Astrocyte of the spinal cord (primary cell): ENCODE measurements at places on chromosomes 6 and 20.
A peak's percentile ranks its signal among the peaks of the same experiment; 100 is the strongest.

GRCh38 chr6:84500726-84501125, 263.7 kb downstream of the TBX18 start:
- no peak for DNase-seq

DNA sequence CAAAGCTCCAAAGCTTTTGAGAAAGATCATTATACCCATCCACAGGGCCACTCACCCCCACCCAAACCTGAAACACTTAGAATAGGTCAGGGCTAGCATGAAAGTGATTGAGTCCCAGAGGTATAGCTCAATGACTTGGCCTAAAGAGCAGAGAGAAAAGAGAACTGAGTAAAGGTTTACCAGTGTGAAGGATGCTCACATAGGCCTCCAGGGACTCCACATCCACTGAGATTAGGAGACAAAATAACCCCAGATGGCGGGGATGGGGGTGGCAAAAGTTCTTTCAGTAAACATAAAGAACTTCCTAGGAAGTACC, 12.2 kb downstream of the SAYSD1 start:
- no peak for DNase-seq

GRCh38 chr6:56348578-56348977, 101.2 kb upstream of the COL21A1 start:
- no peak for DNase-seq

DNA sequence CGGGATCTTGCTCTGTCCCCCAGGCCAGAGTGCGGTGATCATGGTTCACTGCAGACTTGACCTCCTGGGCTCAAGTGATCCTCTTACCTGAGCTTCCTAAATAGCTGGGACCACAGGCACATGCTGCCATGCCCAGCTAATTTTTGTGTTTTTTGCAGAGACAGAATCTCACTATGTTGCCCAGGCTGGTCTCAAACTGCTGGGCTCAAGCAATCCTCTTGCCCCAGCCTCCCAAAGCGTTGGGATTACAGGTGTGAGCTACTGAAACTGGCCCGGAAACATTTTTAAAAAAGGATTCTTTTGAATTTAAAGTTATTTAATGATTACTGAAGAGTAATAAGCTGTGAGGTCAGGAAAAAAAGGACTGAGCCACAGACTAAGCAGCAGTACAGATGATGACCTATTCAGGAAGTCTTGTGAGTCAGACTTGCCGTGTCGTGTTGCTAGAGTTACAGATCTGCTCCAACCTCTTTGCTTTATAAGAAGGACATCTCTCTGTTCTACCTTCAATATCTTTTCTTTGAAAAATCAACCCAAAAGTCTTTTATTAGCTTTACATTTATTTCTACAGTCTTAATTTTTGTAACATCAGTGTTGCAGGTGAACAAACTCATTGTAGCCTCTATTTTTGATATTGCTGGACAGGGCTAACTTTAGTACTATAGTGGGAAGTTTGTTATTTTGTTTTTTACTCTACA, 108.7 kb downstream of the NCOA3 start:
- DNase-seq, result peak; percentile 88

GRCh38 chr6:160978141-160978901, 13.2 kb upstream of the MAP3K4 start:
- DNase-seq, result peak; percentile 44

DNA sequence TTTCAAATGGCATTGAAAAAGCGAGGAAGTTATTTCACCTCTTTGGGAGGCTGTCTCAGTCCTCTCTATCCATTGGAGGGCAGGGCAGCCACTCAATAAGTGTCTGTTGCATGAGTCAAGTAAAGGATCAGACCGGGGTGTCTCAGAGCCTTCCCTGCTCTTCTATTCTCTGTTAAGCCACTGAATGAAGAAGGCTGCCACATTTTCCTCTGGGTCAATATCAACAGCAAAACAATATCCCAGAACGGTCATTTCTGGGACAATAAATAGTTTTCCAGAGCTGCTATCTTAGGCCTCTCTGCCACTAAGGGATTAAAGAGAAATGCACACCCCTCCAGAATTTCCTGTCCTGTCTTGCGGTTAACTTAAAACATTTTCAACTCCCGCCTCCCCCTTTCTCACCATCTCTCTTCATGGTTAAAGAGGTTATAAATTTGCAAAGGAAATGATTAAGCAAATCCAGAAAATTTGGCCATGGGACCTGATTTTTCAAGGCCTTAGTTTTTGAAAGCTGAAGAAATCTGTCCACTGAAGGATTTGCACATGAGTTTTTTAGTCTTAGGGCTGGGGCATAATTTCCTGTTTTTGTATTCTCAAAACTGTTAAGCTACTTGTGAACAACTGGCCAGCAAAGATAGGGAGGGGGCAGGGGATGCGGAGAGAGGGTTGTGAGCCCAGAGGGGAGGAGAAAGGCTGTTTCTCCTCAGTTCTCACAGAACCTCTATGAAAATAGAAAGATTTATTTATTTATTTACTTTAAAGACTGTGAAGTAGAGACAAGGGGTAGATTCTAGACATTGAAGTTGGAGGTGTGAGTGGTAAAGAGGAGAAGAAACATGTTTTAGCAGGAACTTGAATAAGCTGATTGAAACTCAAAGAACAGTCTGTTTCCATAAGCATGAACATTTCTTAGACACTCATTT, 135.7 kb downstream of the BCAS1 start:
- peak; percentile 79 for DNase-seq

GRCh38 chr6:165059032-165059431, 250.4 kb downstream of the C6orf118 start:
- DNase-seq, result no peak

DNA sequence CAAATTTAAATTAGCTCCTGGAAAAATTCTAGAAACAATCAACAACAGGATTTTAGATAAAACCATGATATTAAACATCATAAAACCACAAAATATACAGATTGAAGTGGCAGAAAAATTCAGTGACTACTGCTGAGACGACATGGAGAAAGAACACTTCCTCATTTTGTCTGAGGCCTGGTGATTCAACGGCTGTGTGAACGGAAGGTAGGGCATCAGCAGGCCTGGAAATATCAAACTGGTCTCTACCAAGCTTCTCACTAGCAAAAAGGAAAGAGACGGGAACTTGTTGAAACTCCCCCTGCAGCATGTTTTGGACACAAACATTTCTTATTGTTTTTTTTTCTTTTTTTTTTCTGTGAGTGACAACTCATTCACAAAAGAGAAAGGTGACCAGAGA, 58.0 kb upstream of the AHI1 start:
- no peak for DNase-seq

- DNase-seq, result no peak
These were observed 93.3 kb upstream of the GCM1 start for GRCh38 chr6:53241938-53242337.

DNA sequence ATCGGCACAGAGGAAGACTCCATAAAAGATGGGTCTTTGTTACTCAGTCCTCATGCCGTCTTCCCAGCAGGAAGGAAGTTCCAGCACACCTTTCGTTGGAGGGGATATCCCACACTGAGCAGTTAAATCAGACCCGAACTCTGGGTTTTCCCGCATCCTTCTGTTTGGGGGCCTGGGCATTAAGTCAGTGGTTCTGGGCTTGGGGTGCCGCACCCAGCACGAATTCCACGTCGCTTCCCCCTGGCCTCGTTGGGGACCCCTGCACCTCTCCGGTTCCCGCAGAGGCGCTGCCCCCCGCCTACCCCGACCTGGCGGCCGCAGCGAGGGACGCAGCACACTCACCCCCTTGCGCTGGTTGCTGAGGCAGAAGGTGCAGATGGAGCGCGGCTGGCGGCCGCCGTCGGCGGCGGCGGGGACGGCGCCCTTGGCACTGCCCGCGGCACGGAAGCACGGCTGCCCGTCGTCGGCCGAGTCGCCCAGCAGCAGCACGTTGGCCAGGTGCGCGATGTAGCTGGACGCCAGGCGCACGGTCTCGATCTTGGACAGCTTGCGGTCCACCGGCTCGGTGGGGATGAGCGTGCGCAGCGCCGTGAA, 641 bp downstream of the TCF15 start:
- DNase-seq, result no peak

DNA sequence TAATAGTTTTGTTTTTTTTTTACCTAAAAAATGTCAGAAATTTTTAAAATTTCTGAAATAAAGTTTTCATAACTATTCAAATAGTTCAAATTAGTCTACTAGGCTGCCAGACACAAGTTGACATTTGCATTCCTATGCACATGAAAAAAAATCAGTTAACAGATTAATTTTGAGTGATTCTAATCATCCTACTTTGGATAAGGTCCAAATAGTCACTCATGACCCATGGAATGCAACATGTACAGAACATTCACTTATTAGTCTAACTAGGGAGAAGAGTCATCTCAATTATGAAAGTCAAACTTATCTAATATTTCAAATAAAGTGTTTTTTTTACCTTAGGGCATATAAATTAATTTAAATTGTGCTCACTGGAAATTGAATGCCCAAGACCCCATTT, 390.2 kb downstream of the EPM2A start:
- DNase-seq, result no peak

GRCh38 chr6:137700751-137701477, 166.1 kb upstream of the TNFAIP3 start:
- no peak for DNase-seq

- no peak for DNase-seq
These were observed 363.0 kb upstream of the SOX4 start for GRCh38 chr6:21230536-21230935.

- no peak for DNase-seq
These were observed 592.7 kb upstream of the NRSN1 start for GRCh38 chr6:23533311-23533710.

DNA sequence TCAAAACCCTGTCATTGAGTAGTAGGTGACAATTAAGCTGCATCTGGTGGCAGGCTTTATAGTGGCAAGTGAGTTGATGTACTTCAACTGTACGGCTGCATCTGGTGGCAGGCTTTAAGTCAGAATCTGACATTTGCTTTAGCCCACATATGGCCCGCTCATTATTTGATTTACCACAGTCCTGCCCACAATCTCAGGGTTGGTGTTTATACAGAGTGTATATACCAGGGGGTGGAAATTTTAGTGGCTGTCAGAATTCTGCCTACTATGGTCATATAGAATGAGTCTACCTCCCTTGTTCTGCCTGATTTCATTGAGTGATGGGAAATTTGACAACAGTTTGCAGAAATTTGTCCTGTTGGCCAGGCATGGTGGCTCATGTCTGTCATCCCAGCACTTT, 112.3 kb downstream of the SMAP1 start:
- no peak for DNase-seq

- no peak for DNase-seq
These were observed 29.2 kb upstream of the CEP85L start for GRCh38 chr6:118680452-118681095.

DNA sequence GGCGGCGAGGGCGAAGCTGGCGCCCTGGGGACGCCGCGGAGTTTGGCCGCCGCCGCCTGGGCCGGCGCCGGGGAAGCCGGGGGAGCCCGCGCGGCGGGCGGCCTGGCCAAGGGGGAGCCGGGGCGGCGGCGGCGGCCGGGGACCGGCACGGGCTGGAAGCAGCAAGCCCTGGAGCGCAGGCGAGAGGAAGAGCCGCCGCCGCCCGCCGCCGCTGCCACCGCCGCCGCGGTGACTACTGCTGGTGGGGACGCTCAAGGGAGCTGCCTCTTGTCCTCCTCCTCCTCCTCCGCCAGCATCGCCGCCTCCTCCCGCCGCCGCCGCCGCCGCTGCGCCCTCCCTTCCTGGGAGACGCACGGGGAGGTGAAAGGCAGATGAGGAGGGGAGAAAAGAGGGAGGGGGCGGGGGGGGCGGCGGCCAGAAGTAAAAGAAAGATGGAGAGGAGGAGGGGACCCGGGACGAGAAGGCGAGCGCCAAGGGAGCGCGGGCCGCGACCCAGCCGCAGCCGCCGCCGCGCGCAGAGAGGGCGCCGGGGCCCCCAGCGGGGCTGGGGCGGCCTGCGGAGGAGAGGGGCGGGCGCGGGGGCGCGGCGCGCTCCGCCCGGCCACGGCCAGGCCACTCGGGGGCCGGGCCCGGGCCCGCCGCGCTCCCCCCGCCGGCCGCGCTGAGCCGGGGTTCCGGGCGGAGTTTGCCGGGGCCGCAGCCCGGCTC, 846 bp downstream of the PDE10A start:
- DNase-seq, result peak; percentile 28

DNA sequence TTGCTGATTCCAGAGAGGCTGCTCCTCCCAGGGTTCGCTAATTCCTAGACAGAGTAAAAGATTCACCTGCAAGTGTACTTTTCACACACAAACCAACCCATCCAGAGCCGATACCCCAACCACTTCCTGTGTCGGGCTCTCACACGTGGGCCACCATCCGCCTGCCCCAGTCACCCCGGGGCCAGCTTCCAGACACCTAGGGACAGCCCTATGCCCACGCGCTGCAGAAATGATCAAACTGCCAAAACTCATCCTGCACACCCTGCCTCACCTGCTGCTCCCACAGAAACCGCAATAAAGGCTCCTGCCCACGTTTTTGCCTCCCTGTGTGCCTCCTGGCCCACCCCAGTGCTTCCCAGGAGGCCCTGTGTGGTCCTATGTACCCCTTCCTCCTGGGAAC, 59.5 kb downstream of the PSMG4 start:
- no peak for DNase-seq

DNA sequence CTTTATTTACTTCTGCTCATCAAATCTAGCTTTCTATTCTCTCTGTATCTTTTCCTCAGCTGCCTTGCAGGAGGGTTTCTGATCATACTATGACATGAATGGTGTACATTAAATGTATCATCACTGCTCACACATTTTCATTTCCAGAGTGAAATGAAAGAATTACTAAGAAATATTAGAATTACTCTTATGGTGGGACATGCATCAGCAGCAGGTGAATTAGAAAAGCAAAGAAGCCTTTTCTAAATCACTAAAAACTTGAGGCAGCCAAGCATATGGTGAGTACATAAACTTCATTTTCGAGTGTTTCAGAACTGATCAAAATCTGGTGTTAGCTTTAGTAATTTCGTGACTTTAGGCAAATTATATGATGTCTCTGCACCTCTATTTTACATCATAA, 23.6 kb downstream of the IL17A start:
- DNase-seq, result no peak

DNA sequence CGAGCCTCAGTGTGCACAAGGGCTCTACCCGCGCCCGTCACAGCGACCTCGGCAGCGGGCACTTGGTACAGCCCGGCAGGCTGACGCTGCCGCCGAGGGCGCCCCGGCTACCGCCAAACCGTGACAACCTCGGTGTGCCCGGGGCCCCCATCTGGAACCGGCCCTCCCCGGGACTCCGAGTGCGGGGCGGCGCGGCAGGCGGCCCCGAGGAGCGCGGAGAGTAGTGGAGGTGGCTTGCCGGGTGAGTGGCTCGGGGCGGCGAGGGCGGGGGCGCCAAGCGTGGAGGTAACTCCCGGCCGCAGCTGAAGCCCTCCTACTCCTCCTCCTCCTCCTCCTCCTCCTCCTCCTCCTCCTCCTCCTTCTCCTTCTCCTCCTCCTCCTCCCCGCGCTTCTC, at the start of gene ISM1:
TSS of gene ISM1 (plus strand) at position 371 of the 394 bp plus-strand sequence. CDS start 503 bp downstream, outside the sequence.
- peak; percentile 7 for DNase-seq

- no peak for DNase-seq
These were observed 95.7 kb downstream of the LY86 start for GRCh38 chr6:6683969-6684833.

DNA sequence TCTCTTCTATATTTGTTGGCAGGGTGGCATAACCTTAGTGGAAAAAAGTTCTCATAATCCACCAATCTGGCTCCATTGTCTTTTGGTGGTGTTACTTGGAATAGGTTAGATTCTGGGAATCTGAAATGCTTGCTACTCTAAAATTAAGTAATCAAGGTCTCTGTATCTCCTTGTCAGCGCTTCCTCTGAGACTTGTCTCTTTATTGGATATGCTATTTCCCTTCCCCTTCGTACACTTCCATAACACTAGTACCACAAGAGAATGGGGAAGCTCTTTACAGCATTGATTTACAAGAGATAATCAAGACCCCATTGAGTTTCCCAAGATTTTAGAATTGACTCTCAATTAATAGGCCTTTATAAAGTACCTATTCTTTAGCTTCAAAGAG, 280.2 kb downstream of the ADGB start:
- no peak for DNase-seq
